Glutamatergic neuron (in vitro differentiated cells): ENCODE measurements at places on chromosomes 2 and 18. TPM values are rescaled to one million over a fixed set of nuclear protein-coding genes. Genes with fewer than 3 reads are reported as not detected.

Gene EML6
- 0.91 TPM for total RNA-seq

Gene EFHD1
- total RNA-seq, result 0.71 TPM

Gene MYO5B
- 2.7 TPM for total RNA-seq

Gene GTF2A1L
- not detected for total RNA-seq

Gene CLHC1
- total RNA-seq, result 19.8 TPM

Gene SUMO1
- 111 TPM for total RNA-seq

Gene NGEF
- total RNA-seq, result 7.2 TPM

Gene SERPINB4
- total RNA-seq, result not detected

Gene MAP4K4
- 756 TPM for total RNA-seq

Gene RNF144A
- total RNA-seq, result 40.2 TPM

Gene GALNT14
- 14.4 TPM for total RNA-seq

Gene RUFY4
- not detected for total RNA-seq

Gene DCC
- total RNA-seq, result 5.6 TPM
